Activated naive CD8-positive, alpha-beta T cell treated with anti-CD3 and anti-CD28 coated beads, Interleukin-2, amount 50 U/mL, for 24 hours (primary cell): ENCODE measurements at places on chromosomes 2 and 18.

GRCh38 chr18:32763293-32763692 is 9.5 kb downstream of the KLHL14 start:
- DNase-seq, result no peak

- no peak for DNase-seq
Observed at GRCh38 chr2:31296641-31297287, 62.8 kb downstream of the EHD3 start.

- DNase-seq, result no peak
Observed at GRCh38 chr2:179824961-179825360, 36.5 kb downstream of the ZNF385B start.

DNA sequence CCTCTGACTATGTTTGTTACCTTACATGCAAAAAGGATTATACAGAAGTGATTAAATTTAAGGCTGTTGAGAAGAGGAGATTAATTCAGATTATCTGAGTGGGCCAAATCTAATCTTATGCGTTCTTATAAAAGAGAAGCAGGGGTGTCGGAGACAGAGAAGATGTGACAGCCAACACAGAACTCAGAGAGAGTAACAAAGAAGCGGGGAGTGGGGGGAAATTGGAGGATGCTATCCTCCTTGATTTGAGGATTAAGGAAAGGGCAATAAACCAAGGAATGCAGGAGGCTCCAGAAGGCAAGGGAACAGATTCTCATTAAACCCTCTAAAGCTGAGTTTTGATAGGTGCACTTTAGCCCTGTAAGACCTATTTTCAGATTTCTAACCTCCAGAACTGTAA is 291.3 kb upstream of the REG3G start:
- DNase-seq, result no peak

- no peak for DNase-seq
Observed at GRCh38 chr2:69600425-69600824, 43.1 kb downstream of the AAK1 start.

- DNase-seq, result peak; percentile 91
Observed at GRCh38 chr2:96163768-96164429, 18.7 kb upstream of the DUSP2 start.

GRCh38 chr18:57631697-57632096 is 10.1 kb upstream of the NARS1 start:
- no peak for DNase-seq

GRCh38 chr2:28578774-28579173 is 82.9 kb downstream of the PLB1 start:
- no peak for DNase-seq

DNA sequence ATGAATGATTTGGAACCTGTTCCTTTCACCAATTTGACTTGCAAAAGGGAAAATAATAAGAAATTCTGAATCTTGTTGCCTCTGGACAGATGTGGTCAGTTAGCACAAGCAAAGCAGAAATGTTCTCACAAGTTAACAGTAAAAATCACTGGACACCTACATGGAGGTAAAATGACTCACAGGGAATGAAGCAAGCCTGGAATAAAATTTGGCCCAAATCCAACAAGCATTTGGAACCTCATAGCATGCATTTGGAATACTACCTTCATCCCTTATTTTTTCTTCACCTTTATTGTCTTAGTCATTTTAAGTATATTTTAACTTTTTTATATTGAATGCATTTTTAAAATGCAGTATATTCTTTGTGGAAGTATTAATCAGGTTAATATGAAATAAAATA is 602.9 kb downstream of the ARHGAP15 start:
- no peak for DNase-seq

DNA sequence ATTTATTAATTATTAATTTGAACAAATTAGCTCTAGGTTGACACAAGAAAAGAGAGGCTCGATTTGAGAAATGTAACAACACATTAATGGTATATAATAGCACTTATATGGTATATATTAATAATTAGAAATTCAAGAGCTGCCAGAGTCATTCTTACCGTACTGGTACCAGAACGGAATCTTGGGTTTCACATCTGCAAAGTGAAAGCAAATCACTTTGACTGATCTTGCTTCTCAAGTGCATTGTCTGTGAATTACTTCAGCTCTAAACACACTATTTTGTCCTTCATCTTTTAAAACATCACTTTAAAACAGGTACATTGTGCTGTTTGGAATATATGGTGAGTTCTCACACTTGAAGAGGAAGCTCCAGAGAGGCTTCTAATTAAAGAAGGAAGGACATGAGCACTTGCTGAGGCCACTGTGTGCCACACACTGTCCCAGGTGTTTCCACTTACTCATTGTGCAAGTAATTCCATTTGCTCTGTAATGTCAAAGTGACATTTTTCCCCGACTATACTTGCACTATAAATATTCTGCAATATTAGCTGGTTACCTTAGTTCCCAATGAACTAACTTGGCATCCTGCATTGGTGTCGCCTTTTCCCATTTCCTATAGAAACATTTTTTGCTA is 85.8 kb downstream of the PLA2R1 start:
- DNase-seq, result no peak

- no peak for DNase-seq
Observed at GRCh38 chr18:36872329-36872728, 43.4 kb downstream of the KIAA1328 start.

- DNase-seq, result no peak
Observed at GRCh38 chr2:131413148-131413747, 49.3 kb upstream of the RAB6D start.

DNA sequence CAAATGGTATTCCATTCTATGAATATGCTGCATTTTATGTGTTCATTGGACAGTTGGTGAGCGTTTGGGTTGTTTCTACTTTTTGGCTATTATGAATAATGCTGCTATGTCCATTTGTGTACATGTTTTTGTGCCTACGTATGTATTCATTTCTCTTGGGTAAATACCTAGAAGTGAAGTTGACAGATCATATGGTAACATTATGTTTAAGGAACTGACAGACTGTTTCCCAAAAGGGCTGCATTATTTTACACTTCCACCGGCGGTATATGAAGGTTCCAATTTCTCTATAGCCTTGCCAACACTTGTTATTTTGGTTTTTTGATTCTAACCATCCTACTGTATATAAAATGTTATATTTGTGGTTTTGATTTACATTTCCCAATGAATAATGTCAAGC is 703.9 kb upstream of the CDH2 start:
- DNase-seq, result no peak

DNA sequence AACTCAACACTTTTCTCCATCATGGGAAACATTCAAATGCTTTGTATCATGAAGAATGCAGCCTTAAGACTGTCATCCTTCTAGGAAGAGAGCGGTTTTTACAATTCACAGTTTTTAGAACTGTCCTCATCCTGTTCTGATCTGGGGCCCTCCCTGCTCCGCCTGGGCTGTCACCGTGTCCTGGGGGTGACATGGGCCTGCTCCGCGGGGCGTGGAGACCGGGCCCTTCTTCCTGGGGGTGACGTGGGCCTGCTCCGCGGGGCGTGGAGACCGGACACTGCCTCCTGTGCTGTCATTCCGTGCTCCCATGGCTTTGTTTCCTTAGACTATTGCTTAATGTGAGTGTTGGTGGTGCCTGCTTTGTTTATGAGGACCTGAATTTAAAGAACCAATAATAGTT is 122.8 kb downstream of the TMEM18 start:
- no peak for DNase-seq

DNA sequence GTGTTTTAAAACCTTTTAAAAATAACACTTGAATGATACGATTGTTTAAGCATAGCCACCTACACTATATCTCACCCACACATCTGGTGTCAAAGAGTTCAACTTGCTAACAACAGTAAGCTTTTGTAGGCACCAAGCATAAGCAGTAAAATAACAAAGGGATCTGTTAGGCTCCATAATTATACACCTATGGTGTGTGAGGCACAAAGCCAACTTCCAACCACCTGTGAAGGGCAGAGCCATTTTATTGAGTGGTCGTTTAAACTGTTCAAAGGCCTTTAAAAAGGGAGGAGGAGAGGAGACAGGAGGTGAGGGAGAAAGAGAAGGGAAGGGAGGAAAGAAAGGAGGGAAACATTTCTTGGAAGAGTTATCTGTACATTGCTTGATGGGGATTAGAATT is 27.9 kb downstream of the NEMP2 start:
- no peak for DNase-seq

- no peak for DNase-seq
Observed at GRCh38 chr2:44840503-44840850, 101.0 kb upstream of the SIX3 start.

- no peak for DNase-seq
Observed at GRCh38 chr2:217743966-217744761, 258.6 kb downstream of the TNS1 start.

DNA sequence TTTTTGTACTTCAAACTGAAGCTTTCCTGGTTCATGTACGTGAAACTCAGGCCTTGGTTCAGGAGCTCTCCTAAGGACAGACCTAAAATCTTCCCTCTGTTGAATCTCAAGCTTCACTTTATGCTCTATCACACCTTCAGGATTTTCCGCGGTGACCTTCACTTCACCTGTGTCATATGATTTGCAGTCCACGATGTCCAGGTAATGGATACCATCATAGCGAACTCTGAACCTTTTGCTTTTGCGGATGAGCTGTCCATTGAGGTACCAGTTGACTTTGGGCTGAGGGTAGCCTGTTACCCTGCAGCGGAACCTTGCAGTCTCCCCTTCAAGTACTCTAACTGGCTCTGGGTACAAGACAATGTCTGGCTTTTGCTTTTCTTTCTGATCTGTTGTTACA is 31.2 kb downstream of the TTN start:
- no peak for DNase-seq

- DNase-seq, result no peak
Observed at GRCh38 chr2:134410831-134411231, 157.0 kb downstream of the MGAT5 start.

- DNase-seq, result no peak
Observed at GRCh38 chr2:233850745-233851144, 3.6 kb downstream of the HJURP start.

DNA sequence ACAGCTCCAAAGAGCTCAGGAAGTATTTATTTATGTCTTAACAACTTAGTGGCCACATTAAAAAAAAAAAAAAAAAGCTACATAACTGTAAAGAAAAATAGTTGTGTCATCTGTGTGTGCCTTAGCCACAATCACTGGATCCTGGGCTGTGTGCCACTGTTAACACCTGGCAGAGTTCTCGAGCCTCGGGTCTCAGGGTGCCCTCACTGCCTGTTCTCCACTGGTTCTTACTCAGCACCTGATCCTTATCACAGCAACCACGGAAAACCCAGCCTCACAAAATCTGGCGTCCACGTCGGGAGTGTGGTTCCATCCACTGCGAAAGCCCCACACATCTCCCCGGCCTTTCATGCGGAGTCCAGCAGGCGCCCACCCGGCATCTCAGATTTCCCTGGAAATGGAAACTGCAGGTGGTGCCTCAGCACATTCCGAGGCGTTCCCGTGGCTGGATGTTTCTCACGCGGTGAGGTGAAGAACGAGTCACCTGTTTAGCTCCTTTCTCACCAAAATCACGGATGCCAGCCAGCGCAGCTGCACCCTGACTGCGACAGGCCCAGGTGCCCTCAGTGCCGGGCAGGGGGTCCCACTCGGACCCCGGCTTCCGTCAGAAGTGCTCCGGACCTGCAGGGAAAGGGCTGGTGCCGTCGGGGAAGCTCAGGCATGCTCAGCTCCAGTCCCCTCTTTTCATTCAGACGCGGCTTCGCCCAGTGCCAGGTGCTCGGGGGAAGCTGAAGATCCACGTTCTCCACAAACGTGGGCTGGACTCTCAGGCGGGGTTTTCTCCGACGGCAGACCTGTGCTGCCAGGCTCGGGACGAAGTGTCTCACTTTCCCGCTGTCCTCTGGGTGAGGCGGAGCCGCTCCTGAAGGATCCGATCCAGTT is 198.7 kb upstream of the SALL3 start:
- no peak for DNase-seq

- no peak for DNase-seq
Observed at GRCh38 chr2:152283392-152283791, 51.6 kb upstream of the FMNL2 start.

DNA sequence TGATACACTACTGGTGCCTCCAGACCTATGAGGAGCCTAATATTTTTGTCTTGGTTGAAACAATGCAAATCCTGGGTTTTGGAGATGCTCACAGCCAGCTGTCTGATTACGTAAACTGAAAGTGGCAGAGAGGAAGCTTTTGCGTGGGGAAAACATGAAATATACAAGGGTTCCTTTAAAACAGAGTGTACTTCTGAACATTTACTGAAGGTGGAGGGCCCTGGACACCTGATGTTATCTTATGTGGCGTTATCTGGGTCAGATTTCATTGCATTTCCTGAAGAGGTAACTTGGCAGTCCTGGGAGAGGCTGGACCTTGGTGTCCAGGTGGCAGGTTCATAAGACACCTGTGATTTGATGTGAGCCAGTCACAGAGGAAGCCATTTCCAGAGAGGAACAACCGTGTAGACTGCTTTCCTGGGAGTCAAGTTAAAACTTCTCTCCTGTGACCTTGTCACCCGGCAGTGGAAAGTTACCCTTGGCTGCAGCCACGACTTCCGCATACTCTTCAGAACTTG is 105.0 kb downstream of the NEDD4L start:
- no peak for DNase-seq

DNA sequence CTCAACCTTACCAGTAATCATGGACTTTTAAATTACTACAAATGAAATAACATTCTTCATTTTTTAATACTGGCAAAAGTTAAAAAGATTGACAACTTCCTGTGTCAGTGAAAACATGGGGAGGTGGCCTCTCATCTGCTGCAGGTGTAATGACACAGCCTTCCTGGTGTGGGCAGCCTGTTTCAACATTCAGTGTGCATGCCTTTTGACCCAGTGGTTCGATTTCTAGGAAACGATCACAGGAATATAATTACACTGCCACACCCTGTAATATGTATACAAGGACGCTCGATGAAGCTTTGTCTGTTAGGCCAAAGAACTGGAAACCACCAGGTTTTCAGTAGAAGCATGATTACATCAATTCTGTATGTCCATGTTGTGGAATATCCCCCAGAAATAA is 68.7 kb downstream of the MTHFD2 start:
- peak; percentile 33 for DNase-seq

- DNase-seq, result no peak
Observed at GRCh38 chr2:9333591-9334171, 89.6 kb downstream of the ITGB1BP1 start.

DNA sequence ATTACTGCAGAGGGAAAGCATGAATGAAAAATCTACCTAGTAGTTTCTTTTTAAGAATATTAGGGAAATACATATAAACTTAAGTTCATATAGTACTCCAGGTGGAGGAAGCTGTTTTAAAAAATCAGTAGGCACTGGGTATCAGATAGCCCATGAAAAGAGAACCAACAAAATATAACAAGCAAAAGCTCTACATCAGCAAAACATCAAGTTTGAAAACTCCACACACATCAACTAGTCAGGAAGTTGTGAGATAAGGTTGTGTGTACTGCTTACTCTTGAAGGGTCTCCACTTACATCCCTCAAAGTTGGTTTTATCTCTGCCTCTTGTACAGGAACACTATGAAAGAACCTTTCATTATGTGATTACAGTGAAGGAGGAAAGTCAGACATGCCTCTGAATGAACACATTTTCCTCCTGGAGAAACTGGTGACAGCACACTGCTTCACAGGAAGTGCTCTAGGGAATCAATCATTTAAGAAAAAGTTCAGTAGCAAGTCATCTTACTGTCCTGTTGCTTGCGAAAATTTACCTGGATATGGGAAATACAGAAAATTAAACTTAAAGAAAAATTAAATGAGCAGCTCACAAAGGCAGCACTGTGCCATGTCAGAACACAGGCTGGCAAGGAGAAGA is 57.7 kb downstream of the THADA start:
- no peak for DNase-seq
